H4 (cell line): ENCODE measurements at places on chromosomes 2 and 18. TPM values are rescaled to one million over a fixed set of nuclear protein-coding genes. Genes with fewer than 3 reads are reported as not detected.

GRCh38 chr18:10410472-10411308 lies 43.7 kb upstream of the APCDD1 start:
- no peak for DNase-seq

DNA sequence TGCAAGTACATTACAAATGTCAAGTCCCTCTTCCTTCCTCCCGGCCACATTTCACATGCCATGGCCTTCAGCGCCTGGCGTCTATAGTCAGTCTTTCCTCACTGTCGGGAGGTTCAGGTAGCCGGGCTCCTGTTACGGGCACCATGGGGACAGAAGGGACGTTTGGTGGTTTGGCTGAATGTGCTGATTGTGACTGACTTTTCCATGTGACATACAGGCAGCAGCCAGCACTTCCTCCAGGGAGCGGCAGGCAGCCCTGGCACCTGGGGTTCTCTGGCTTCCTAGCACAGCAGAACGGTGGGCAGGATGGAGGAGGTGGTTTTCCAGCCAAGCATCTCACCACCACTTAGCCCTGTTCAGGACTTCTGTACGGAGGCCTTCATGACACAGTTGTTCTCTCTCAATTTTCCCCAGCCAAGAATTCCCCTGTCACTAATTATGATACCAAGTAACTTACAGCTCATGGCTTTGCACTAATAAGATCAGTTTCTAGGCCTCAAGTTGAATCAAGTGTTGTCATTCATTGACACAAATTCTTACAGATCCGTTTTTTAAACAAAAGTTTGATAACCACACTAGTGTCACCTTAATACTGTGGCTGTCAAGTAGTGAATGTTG lies 83.9 kb upstream of the REV1 start:
- DNase-seq = no peak

DNA sequence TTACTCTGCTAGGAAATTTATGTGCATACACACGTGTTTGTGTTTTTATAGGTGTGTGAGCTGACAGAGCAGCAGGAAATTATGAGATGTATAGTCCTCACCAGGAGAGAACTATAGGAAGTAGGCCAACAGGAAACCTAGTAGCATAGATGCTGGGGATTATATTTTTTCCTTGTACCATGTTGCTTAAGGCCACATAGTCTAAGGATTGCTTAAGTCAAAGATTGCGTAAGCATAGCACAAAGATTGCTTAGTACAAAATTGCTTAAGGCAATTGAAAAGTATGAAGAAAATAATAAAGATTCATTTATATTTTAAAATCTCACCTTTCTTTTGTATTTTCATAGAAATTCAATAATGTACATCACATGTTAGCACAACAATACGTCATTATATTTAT lies 18.7 kb upstream of the CCDC102B start:
- peak; percentile 46 for DNase-seq

GRCh38 chr2:225457482-225457881 lies 58.0 kb downstream of the NYAP2 start:
- DNase-seq = no peak

- DNase-seq = no peak
Measured at GRCh38 chr18:55405475-55405874, 182.5 kb downstream of the TCF4 start.

GRCh38 chr2:16096962-16097361 lies 156.6 kb downstream of the MYCN start:
- DNase-seq = no peak

- DNase-seq = peak; percentile 76
Measured at GRCh38 chr2:5691985-5692529, at the start of gene SOX11. Gene SOX11 (plus strand): TSS chr2:5692384. CDS start chr2:5692722, 338 bp downstream.

DNA sequence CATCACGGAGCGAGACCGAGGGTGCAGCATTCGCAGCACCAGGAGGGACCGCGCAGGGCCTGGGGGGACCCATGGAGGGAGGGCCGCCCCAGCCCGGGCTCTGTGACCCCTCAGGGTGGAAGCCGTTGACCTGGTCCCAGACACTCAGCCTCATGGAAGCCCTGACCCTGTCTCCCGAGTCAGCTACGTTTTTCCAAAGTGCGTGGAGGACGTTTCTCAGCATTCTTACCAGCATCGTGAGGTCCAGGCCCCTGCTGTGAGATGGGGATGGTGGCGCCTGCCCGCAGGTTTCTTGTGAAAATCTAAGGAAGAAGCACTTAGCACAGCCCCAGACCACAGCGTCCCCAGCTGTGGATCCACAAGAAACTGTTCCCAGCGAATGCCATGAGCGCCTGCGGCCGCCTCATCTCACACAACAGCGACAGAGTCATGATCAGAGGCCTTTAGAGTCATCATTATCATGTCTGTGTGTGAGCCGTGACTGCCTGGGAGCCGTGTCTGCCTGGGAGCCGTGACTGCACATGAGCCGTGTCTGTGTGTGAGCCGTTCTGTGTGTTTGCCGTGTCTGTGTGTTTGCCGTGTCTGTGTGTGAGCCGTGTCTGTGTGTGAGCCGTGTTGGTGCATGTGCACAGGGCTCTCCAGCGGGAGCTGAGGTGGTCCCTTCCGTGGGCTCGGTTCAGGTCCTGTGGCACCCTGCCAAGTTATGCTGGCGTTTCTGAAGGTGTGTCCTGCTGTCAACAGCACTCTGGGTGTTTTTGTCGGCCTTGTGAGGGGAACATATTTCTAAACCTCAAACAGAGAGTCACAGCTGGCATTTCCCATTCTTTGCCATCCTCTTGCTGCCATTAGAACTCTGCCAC lies 49.2 kb upstream of the KCNG2 start:
- no peak for DNase-seq

- DNase-seq = peak; percentile 50
Measured at GRCh38 chr2:53403792-53404413, 363.7 kb upstream of the CHAC2 start.

DNA sequence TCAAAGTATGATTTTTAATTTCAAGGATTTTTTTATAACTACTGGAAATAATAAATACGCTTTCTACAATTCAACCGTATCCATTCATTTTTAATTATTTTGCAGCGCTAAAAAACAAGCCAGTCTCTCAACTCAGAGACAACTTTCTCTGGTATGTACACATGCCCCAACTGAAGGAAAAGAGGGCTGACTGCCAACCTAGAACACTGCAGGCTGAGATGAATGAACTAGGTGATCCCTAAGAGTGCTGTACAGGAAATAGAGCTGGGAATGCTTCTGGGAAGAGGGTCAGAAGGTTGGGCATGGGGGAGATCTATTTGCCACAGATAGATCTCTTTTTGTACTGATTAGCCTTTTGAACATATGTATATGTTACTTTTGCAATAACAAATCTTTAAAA lies 460.1 kb downstream of the NR4A2 start:
- no peak for DNase-seq

Gene REG1A
- total RNA-seq = 0.49 and 0.95 TPM in 2 replicates

Gene TUBA3D
- total RNA-seq = not detected in 2 replicates

Gene SLC30A3
- total RNA-seq = 0.46 and 0.49 TPM in 2 replicates
